ENCODE measurements at places on chromosomes 16 and 17.

DNA sequence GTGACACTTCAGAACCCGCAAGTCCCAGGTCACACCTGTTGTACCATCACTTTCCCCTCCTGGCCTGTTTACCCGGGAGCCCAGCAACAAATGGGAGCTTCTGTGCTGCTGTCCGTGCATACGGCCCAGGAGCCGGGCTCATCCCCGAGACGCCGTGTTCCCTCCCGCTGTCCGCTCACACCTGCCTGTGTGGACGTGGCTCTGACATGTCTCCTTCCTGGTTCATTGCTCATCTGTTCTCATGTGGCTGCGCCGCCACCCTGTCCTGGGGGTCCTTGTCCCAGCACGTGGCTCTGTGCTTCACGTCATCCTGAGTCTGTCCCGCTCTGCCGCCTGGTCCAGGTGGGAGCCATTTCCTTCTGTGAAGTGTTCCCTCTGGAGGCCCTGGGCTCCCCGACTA, 37.9 kb downstream of the TBCD start:
- no peak for DNase-seq

GRCh38 chr17:3048727-3049471, 14.5 kb downstream of the OR1D5 start:
- peak; percentile 92 for DNase-seq

GRCh38 chr17:61479493-61480413, 27.5 kb downstream of the TBX4 start:
- no peak for DNase-seq

DNA sequence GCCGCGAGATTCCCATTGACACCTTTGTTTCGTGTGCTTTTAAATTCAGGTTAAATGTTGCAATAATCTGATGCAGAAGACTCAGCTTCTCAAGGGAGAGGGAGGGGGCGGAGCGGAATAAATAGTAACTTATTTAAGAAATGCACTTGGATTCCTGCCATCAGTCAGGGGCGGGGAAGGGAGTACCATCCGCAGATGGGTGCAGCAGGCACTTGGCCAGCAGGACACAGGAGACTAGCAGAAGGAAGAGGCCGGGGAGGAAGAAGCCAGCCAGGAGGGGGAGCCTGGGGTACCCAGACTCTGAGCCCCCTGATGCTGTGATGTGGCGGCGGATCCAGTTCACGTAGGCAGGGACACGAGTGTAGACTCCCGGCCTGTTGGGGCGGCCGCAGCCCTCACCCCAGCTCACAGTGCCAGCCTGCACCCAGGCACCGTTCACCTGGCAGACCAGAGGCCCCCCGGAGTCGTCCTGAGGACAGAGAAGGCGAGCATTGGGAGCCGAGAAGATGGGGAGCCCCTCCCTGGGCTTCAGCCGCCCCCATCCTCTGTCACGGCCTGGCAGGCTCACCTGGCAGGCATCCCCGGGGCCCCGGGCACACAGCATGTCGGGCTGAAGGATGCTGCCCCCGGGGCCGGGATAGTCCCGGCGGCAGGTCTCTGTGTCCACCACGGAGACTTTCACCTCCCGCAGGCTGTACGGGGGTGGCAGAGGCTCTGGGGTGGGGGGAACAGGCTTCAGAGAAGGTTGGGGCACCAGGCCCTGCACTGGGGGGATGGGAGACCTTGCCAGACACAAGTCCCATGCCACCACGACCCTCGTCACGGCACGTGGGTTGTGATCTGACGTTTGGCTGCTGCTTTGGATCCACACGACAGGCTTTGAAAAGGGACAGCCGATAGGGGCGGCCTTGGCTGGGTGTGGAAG, 3.2 kb downstream of the TPSG1 start:
- no peak for DNase-seq

DNA sequence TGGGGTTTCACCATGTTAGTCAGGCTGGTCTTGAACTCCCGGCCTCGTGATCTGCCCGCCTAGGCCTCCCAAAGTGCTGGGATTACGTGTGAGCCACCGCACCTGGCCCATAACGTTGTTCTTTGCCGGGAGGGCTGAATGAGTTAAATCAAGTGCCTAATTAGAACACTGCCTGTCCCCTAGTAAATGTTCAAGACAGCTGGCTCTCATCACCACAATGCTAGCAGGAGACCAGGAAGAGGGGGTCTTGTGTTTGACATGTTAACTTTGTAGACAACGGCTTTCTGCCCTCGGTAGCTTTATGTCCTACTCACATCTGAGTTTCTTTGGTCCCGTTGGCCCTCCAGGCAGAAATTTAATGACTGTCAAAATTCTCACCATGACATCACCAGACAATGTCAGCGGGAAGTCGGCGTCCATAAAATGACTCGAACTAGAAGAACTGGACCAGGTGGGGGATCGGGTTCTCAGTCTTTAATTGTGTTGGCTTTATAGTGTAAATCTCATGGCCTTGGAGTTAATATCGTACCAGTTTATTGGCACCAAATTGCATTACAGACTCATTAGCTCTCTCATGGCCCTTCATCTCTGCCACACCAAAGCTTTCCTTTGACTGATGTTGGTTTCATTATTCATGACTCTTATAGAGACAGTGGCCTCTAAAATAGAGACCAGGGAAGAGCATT, 11.4 kb upstream of the ITPRIPL2 start:
- no peak for DNase-seq

DNA sequence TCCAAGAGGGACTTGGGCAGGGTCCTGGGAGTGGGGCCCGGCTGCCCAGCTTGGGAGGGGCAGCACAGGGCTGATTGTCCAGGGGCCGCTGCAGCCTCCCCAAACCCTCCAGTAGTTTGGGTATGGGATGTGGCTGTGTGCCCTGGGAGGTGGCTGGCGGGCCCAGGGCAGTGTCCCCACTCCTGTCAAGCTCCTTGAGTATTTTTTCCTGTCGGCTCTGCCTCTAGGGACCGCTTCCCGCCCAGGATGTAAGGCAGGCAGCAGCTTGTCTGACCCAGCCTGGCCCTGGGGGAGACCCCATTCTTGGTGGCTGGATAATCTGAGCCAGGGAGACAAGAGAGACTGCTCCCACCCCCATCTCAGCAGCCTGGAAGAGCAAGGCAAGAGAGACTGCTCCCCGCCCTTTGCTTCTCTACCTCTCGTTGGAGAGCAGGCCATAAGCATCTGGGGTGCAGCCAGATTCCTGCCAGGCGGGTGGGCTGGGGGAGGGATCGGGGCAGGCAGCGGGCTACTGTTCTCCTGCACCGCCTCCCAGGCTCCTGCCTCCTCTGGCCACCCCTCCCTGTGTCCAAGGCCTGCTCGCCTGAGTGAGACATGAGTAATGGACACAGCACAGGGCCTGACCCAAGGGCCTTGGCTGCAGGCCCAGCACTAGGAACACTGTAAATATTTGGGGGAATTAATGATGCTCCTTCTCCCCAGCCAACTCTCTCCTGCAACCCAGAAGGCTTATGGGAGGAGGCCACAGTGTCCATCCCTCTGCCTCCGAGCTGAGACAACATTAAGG, 18.4 kb upstream of the ITGA3 start:
- DNase-seq, result no peak

GRCh38 chr16:30069611-30070462, 4.3 kb downstream of the ALDOA start:
- DNase-seq, result no peak

GRCh38 chr16:57283214-57283958, 1.1 kb downstream of the PLLP start:
- no peak for DNase-seq

GRCh38 chr17:21025451-21025850, 17.4 kb downstream of the USP22 start:
- no peak for DNase-seq

DNA sequence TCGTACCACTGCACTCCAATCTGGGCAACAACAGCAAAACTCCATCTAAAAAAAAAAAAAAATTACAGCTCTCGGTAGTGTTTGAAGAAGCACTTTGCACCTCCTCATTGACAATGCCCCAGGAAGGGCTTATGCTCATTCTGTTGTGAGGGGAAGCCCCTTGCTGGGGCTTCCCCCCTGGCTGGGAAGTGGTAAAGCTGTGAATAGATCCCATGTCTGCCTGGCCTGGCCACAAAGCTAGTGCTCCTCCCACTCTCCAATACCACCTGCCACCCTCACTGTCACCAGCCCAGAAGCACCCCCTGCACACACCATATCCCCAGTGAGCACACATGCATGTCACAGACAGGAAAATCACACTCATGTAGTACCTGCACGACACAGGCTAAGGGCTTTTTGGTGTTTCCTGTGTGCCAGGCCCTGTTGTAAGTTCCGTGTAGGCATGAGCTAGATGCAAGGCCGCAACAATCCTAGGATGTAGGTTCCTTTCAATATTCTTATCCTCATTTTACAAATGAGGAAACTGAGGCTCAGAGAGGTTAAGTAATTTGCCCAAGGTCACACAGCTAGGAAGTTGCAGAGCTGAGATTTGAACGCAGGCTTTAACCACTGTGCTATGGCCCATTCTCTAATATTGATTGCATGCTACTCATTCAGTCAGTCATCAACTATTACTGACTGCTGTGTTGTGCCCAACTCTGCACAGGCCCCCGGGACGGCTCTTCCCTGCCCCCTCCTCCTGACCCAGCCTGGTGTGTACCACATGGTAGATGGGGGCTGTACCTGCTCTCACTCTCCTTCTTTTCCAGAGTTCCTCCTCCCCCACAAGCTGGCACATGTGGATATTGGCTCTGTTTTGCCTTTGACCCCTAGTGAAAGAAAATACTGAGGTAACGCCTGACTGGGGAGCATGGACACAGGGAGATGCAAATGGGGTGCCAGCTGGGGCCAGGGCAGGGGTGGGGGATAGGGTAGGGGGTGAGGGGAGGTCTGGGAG, 11.9 kb upstream of the COL1A1 start:
- peak; percentile 13 for DNase-seq

- no peak for DNase-seq
Measured at GRCh38 chr16:85220125-85220839, 108.0 kb upstream of the CIBAR2 start.

DNA sequence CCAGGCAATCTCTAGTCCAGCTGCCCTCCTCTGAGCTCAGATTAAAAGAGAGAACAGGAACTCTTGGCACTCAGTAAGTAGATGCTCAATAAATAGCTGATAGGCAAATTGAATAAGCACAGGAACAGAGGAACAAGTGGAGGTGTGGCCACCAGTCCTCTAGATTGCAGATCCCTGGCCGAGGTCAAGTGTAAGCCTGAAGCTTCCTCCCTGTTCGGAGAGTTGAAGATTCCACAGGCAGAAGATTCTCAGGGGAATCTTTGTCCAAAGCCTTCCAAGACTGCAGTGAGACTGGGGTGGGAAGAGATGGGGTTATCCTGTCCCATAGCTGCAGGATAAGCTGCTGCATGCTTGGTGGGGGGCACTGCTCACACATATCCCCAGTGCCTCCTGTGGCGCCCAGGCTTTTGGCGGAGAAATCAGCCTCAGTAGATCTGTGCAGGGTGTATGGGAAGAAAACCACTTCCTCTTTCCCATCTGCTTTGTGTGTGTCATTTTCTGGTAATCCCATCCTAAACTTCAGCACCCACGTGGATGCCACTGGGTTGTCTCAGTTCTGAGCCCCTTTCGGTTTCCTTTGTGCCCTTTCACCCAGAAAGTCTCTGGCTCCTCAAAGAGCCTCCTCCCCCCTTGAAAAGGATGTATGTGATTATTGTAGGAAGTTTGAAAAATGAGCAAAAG, 12.1 kb downstream of the CD300A start:
- no peak for DNase-seq

GRCh38 chr17:34895383-34895782, 65.9 kb downstream of the CCT6B start:
- DNase-seq, result no peak

GRCh38 chr17:75486151-75486550, 29.2 kb downstream of the CASKIN2 start:
- DNase-seq, result no peak

DNA sequence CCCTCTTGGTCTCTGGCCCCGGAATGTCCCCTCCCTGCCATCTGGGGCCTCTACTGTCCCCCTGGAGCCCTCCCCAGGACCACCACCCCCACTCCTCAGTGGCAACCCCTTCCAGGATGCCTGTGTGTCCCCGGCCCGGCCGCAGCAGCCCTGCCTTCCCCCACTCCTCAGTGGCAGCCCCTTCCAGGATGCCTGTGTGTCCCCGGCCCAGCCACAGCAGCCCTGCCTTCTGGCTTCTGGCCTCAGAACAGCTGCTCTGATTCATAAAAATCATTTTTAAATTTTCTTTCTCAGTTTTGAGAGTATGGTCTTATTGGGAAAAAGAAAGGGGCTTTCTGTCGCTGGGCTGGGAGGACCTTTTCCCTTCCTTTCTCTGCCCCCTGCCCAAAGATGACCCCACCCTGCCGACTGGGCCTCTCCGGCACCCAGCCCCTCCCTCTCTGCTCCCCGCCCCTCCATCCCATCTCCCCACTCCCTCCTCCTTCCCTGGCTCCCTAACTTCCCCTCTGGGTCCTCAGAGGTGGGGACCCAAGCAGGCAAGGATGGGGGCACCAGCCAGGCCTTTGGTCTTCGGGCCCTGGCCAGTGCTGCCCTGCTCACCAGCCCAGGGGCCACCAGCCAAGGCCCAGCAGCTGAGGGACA, 40.5 kb downstream of the BAHCC1 start:
- DNase-seq, result no peak

DNA sequence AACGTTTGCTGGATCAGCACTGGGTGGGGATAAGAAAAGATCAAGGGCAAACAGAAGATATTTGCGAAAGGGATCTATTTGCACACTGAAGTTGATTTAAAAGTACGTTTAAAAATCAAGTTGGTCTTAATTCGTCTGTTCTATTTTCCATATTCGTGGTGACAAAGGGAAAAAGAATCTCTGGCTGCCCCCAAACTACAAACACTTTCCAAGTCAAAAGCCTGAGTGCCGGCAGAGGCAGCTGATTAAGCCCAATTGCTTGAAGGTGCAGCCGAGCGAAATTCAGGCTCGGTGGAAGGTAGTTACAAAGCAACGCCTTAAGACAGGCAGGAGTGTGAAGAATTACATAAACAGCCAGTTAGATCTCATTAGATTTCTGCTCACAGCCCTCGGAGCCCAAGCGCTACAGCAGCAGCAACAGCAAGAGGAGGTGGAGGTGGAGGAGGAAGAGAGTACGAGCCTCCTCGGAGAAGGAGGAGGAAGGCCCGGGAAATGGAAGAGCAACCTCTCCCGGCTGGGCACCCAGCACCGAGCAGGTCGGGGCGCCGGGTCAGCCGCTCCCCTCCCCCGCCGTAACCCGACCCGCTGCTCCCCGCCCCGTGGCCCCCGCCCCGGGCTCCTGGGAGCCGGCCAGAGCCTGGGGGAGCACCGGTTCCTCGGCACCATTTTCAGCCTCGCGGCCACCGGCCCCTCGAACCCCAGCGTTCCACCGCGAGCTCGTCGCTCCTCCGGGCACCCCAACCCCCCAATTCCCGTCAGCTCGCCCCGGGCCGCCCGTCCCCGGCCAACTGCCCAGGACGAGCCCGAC, 890 bp downstream of the TOB1 start:
- peak; percentile 77 for DNase-seq

DNA sequence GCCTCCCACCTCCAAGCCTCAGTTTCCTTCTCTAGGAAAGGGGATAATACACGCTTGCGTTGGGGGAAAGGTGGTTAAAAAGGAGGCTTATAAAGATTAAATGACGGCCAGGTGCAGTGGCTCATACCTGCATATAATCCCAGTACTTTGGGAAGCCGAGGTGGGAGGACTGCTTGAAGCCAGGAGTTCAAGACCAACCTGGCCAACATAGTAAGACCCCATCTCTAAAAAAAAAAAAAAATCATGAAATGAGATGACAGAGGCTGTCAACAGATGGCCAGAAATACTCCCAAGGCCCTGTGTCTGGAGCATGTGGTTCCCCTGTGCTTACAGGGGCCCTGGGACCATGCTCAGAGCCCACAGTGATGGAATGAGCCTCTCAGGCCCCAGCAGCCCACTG, 30.4 kb downstream of the RTN4RL1 start:
- DNase-seq, result no peak
